ENCODE measurements at places on chromosomes 2 and 18.

GRCh38 chr18:34121200-34121721 is 103.5 kb downstream of the NOL4 start:
- DNase-seq: no peak

- DNase-seq: no peak
These were observed 687.8 kb downstream of the SLC4A3 start for GRCh38 chr2:220315098-220315823.

- DNase-seq: no peak
These were observed 181.2 kb downstream of the DYSF start for GRCh38 chr2:71634567-71634966.

- DNase-seq: no peak
These were observed 25.4 kb upstream of the HS6ST1 start for GRCh38 chr2:128344101-128344500.

GRCh38 chr2:18648161-18648560 is 58.8 kb upstream of the NT5C1B start:
- no peak for DNase-seq

DNA sequence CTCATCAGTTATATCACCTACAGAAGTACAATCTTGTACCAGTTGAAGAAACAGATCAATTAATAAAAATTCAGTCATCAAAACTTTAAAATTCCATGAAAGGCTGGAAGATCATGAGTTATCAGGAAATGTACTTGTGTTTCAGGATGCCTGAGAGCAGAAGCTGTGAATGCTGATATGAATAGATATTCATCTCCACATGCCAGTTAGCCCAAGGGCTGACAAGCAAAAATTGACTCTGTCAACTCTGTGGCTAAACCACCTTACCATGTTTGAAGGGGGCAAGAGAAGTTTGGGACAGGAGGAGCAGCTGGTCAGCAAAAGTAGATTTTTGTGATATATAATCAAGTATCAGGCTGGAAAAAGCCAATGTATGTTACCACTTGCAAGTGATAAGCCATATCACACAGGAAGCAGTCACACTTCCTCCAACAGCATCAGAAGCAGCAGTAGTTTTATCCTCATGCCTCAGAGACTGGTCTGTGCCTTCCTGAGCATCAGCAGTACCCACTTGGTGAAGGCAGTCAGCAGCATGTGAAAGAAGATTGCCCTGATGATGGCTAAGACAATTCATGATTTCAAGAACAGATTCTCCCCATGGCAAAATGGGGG is 328.2 kb upstream of the CNTNAP5 start:
- DNase-seq: no peak

DNA sequence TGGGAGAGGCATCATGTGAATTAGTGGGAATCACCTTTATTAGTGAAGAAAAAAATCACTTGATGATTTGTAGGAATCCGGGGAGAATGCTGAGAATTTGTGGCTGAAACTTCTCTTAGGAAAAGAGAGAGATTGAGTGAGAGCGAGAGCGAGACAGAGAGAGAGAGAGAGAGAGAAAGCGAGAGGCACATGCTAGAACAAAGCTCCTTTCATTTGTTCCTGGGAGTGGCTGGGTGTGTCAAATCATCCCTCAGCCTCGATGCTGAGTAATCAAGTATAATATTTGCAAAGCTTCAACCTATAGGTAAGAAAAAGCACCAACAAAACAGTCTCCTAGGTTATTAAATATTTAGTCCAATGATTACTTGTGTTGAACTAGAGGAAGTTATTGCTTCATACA is 4.4 kb upstream of the SERPINB5 start:
- no peak for DNase-seq

- DNase-seq: no peak
These were observed 36.3 kb downstream of the TPRKB start for GRCh38 chr2:73700661-73701447.

GRCh38 chr18:27604583-27604982 is 419.5 kb upstream of the CHST9 start:
- no peak for DNase-seq

DNA sequence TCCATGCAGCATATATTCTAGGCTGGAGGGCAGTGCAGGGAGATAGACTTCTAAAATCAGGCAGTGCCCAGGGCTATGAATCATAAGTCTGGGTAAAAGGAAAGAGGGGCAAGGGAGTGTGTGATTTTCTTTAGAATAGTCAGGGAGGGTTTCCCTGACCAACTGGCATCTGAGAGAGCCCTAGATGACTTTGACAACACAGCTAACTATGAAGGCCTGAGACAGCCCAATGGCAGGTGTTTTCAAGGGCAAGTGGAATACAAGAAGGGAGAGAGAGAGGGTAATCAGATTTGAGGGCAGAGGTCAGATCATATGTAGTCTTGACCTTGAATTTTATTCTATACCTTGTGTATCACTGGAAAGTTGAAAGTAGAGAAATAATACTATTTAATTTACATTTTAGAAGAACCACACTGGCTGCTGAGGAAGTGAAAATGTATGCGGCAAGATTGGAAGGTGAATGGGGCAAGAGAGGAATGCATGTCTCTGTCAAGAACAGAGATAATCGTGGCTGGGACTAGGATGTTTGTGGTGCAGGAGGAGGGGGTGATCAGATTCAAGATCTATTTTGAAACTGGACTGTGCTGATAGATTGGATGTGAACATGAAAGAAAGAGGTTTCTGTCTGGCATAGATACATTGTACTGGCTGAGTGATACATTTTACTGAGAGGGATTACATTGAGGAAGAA is 1.9 kb upstream of the ITGB6 start:
- DNase-seq: no peak

- no peak for DNase-seq
These were observed 471.5 kb downstream of the PIK3C3 start for GRCh38 chr18:42426496-42427015.

DNA sequence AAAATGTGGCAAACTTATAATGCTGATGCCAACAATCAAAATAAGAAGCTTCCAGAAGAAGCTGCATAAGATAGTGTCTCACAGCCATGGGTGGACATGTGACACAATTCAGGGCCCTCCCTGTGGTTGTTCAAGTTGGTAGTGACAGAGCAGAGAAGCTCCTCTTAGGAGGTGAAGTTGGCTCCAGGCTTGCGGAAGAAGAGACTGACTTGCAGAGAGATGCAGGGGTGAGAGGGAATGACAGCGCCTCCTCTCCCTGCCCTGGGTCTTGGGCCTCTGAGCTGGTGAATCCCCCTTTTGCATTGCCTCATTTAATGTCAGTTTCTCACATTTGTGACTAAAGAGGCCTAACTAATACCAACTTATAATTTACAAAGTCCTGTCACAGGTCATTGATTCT is 23.0 kb upstream of the RHOB start:
- DNase-seq: no peak

- DNase-seq: no peak
These were observed 58.7 kb downstream of the SNORC start for GRCh38 chr2:232928551-232929302.

- DNase-seq: no peak
These were observed 1.7 kb upstream of the FOSL2 start for GRCh38 chr2:28390746-28391563.

DNA sequence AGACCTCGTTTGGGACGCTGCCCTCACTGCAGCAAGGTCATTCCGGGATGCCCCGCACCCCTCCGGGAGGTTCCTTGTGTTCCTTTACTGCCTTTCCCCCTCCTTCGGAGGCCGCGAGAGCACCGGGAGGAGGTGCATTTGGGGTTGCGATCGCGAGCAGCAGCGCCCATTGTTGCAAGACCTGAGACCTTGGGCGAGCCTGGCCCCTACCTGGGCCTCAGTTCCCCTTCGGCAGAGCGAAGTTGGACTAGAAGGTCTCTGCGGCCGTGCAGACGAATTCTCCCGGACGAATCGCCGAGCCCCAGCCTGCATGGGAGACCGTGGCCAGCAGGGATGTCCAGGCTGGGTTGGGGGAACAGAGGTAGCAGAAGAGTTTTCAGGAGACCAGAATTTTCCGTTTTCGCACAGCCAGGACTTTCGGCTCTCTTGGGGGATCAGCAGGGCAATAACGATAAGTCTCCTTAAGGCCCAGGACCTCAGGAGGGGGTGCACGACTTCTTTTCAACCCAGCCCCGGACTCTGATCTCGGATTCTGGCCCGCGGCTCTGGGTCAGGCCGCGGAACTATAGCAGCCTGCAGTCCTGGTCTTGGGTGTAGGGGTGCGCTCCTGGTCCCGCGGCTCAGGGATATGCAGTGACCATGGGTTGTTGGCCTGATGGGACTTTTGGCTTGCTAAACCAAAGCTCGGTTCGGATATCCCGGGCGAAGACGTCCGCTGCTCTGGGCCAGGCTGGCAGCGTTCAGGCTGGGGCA is 2.8 kb downstream of the GDF7 start:
- DNase-seq: no peak

GRCh38 chr2:39513641-39514094 is 76.6 kb upstream of the MAP4K3 start:
- DNase-seq: peak; percentile 52

GRCh38 chr18:54255141-54255540 is 14.2 kb upstream of the POLI start:
- DNase-seq: no peak

GRCh38 chr2:153404792-153405191 is 73.8 kb downstream of the RPRM start:
- DNase-seq: no peak

- DNase-seq: peak; percentile 9
These were observed 175.1 kb downstream of the ZFP36L2 start for GRCh38 chr2:43051338-43051737.

- DNase-seq: no peak
These were observed 17.2 kb downstream of the EEF1B2 start for GRCh38 chr2:206176901-206177300.
